Stimulated activated CD4-positive, alpha-beta T cell treated with anti-CD3 and anti-CD28 coated beads, Interleukin-4, amount 100 ng/mL, for 1 hour (primary cell): ENCODE measurements at places on chromosomes 16 and 17.

GRCh38 chr17:62724398-62725146 lies 83.5 kb downstream of the MARCHF10 start:
- peak; percentile 78 for DNase-seq

DNA sequence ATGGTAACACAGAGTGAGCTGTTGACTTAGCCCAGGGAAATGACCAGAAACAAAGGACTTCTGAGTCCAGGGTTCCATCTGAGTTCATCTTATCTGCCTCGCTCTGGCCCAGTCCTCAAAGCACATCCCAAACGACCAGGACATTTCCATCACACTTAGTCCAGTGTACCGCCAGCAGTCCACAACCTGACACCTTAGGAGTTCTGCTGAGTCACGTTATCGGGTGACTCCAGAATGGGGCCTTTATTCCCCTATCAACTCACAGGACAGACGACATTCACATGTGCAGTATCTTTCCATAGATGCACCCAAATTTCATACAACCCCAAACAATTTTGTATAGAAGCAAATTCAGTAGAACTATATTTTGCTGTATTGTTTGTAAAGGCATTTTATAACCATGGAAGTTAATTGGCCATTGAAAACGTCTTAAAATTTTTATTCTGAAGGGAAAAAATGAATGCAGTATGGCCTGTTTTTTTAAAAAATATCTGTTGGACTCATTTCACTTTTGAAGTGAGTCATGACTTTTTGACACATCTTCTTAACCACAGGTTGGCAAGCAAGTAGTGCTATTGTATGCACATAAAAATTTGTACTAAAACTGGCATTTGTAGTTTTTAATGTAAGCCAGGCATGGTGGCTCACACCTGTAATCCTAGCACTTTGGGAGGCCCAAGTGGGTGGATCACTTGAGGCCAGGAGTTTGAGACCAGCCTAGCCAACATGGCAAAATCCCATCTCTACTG lies 46.3 kb downstream of the ZNF18 start:
- no peak for DNase-seq

- no peak for DNase-seq
Observed at GRCh38 chr16:22816475-22816874, 2.5 kb downstream of the HS3ST2 start.

DNA sequence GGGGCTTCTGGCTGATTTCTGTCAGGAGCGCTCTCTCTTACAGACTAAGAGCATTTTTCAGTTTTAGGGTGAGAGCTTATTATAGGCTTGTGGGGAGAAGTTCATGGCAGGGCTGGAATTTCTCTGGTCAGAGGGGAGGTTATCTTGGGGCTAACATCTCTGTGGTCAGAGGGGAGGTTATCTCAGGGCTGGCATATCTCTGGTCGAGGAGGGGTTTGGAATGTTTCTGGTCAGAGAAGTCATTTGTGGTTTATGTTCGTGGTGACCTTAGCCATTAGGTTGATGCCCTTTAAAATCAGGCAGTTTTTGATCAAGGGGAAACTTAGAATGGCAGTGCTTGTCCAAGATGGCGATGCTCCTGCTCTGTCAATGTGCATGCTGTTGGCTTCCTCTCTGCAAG lies 10.8 kb upstream of the USP31 start:
- no peak for DNase-seq

- no peak for DNase-seq
Observed at GRCh38 chr16:59385959-59386358, 651.8 kb upstream of the GOT2 start.

DNA sequence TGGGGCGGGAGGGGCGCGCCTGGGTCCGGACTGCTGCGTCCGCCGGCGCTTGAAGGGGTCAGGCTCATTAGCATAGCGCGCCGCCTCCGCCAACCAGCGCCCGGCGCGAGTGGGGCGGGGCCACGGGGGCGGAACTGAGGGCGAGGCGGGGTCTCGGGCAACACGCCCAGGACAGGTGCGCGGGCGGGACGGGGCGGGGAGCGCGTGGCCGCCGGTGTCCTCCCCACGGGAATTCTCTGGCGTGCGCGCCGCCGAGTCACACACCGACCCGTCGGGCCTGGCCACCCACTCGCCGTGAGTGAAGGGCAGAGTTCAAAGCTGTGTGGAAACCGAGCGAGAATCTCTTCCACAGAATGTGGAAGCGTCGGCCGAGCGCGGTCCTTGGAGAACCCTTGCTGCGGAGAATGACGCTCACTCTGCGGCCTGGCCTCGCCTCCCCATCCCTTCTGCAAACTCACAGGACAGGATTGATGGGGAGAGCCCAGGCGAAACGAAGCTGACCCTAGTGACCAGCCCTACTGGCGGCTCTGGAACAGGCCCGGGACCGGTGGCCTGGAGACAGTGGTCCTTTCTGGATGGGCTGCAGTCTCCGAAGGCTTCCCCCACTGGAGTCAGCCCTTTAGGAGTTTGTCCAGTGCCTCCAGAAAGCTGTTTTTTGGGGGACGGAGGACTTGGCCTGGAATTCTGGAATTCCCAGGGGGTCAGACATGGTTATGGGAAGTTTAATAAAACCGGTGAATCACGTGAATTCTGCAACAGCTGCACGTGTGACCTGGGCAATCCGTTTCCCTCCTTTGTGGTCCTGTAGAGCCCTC lies at the start of gene SNAI3:
SNAI3 (minus strand) TSS at position 69 of the 815 bp plus-strand sequence. CDS start 101 bp downstream, outside the sequence.
- peak; percentile 87 for DNase-seq

GRCh38 chr17:45139533-45139920 lies 4.0 kb downstream of the ACBD4 start:
- DNase-seq: no peak

DNA sequence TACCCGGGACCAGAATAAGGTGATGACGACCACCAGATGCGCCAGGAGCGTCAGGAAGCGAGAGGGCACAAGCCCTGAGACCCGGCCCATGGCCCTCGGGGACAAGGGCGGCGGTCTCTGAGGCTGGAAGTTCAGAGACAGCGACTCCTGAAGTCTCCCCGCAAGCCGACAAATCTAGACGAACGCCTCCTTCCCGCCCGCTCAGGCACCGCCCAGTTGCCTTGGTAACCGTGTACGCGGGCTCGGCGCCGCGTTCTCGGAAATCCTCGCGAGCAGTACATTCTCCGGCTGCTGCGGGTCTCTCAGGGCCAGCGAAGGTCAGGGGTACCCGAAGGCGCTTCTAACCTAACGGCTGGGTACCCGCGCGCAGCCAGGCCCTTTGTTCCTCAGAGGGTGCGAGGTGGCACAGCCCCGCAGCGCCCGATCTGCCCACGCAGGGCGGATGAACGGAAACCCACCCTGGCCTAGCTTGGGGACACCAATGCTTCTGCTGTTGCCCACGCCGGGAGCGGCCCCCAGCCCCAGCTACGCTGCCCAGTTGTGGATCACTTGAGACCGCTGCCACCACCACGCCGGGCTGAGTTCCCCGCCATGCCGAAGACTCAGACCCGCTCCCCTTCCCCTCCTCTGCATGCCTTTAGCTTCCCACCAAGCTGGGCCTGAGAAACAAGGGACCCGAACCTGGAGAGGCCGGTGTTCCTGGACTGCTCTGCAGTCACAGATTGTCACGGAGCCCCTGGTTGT lies at the start of gene TMEM107:
TMEM107 (minus strand) TSS at position 184 of the 744 bp plus-strand sequence; CDS start at position 90, 94 bp downstream.
- DNase-seq: peak; percentile 86

DNA sequence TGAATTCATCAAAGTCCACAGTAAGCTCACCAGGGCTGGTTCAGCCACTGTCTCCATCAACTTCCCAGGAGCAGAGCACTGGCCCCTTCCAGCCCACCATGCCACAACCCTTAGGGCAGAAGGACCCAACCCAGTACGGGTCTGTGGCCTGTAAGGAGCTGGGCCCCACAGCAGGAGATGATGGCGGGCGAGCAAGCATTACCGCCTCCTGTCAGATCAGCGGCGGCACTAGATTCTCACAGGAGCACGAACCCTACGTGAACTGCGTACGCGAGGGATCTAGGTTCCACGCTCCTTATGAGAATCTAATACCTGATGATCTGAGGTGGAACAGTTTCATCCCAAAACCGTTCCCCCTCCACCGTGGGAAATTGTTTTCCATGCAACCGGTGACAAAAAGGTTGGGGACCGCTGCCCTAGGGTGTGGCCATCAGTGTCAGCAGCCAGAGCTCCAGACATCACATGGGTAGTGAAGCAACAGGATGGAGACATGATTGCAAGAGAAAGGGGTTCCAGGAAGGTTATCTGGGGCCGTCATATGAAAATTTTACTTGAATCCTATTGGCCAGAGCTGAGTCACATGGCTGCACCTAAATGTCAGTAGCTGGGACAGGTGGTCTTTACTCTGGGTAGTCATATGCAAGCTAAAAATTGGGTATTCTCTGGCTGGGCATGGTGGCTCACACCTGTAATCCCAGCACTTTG lies 12.4 kb upstream of the SLC25A19 start:
- no peak for DNase-seq

- peak; percentile 26 for DNase-seq
Observed at GRCh38 chr17:41734139-41734948, at the start of gene HAP1. TSS of gene HAP1 (minus strand) at chr17:41734643. CDS start at chr17:41734634, 9 bp downstream.

GRCh38 chr17:45123930-45124796 lies 8.2 kb downstream of the PLCD3 start:
- DNase-seq: no peak

- DNase-seq: no peak
Observed at GRCh38 chr17:64772845-64773299, 110.8 kb upstream of the SMURF2 start.

DNA sequence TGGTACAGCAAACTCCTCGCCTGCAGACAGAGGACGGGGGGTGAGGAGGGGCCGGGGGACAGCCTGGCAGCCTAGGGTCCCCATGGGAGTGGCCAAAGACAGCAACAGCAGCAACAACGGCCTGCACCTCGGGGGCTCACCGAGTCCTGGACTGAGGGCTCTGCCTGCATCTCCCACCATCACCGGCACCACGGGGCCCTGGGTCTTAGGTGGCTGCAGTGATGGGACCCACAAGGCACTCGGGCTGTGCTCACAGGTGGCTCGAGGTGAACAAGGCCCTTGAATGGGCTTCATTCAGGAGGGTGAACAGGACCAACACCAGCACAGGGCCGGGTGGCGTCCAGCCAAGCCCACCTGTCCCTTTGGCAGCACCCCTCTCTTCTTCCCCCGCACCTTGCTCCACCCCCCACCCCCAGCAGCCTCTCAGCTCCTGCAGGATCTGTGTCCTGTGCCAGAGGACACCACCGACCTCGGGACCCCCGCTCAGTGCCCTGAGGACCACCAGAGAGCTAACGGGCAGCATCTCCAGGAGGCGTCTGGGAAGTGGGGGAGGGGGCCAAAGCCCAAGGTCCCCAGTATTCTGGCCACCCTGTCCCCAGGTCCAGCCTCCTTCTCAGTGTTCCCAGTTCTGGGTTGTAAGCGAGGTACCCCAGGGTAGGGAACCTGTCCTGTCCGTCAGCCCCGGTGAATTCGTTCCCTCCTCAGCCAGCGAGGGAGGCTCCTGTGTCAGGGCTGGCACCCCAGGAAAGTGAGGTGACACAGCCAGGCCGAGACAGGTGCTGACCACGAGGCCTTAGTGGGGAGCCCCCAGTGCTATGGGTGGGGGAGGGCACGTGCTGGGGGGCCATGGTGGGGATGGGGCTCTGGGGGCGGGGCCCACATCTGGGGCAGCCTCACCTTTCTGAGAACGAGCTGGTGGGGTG lies 94.3 kb downstream of the TBC1D16 start:
- DNase-seq: no peak

DNA sequence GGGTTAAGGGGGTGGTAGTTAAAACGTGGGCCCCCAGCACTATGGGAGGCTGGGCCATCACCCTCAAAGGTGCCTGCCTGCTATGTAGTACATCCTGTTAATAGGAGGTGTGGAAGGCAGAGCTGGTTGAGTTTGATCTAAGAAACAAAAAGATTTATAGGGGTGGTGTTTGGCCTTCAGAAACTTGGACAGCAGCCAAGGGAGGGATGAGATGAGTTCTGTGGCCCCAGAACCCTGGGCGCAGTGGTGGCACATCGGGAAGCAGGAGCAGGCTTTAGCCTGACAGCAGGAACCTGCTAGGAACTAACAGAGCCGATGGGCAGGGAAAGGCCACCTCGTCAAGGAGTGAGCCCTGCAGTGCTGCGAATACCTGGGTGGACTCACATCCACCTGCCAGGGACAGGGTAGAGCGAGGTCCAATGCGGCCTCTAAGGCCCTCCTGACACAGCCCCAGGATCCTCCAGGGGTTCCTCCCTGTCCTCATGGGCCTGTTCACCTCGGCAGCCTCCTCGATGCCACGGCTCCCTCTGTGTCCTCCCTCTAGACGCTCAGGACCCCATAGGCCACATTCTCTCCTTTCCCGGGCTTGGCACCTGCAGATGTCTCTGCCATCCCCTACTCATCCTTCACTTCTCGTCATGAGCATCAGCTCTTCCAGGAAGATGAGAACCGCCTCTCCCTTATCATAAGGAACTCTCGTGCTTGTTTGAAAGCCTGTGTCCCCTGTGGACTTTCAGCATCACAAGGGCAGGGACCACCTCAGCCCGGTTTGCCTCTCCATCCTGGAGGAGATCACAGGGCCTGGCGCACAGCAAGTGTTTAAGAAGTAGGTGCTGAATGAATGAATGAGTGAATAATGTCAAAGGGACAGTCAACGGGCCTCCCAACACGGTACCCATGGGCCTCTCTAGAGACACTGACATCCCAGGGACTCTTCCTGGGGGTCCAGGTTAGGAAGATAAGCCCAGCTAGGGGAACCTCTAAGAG lies 103.5 kb upstream of the TNRC6C start:
- no peak for DNase-seq

GRCh38 chr16:4393240-4393600 lies 21.6 kb downstream of the VASN start:
- no peak for DNase-seq

- no peak for DNase-seq
Observed at GRCh38 chr17:44623070-44623725, 33.1 kb upstream of the MEIOC start.

GRCh38 chr17:79986411-79987186 lies 49.1 kb downstream of the TBC1D16 start:
- no peak for DNase-seq
